ENCODE measurements at places on chromosomes 7 and 10.
A peak's percentile ranks its signal among the peaks of the same experiment; 100 is the strongest.

GRCh38 chr7:2488272-2488645 lies 12.1 kb upstream of the GRIFIN start:
- DNase-seq, result no peak

- no peak for DNase-seq
Measured at GRCh38 chr7:33639552-33640197, 265.7 kb upstream of the BMPER start.

- DNase-seq, result no peak
Measured at GRCh38 chr10:43094085-43094484, 17.2 kb downstream of the RET start.

DNA sequence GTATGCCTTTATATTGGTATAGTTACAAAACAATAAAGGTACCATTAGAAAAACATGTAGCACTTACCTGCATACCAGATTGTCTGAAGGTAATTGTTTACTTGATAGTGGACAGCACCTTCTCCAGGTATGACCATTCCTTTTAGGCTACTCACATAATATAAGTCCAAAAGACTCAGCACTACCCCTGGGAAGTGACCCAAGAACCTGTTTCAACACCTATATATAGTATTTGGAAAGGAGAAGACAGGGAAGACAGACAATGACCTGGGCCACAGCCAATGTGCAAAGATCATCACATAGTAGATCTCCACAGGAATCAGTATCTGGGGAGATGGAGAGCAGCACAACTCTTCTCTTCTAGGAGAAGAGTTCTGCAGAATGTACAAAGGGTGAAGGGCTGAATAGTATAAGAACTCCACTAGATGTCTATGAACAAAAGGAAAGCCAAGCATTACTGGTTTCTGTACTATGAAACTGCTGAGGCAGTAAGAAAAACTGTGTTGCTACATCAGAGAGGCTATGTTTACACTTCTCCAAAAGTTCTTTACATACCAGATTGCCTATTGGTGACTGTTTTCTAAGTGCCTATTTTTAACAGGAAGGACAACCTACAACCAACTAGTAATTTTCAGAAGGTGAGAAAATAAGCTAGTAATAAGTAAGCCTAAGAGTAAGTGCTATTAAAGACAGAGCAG lies 159.2 kb downstream of the BTAF1 start:
- no peak for DNase-seq

GRCh38 chr10:109875151-109875568 lies 48.2 kb downstream of the XPNPEP1 start:
- no peak for DNase-seq

DNA sequence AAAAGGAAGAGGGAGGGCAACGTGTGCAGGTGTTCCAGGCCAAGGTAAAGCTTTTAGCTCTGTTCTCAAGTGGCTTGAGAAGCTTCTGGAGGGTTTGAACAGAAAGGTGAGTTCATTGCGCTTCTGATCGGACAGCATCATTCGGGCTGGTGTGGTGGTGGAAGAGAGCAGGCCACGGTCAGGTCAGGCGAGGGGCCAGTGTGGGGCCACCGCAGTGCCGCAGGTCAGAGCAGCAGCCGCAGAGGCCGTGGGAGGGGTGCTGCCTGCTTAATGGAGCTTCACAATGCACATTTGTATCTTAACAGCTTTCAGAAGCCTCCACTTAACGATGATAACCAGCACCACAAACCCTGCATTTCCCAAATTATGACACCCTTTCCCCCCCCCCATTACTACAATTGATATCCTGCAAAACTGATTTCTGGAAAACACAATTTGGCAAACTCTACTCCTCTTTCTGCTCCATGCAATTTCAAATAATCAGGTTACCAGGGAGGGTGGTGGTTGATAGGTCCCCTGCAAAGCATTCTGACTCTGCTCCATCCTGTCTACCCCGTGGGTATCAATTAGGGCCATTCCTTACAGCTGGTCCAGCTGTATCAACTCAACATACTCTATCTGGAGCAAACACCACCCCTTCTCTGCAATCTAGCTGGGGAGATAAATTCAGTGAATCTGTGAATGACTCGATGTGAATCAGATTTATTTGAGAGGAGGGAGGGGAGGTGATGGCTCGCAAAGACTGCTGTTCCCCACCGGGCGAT lies 162.9 kb downstream of the ACTR3B start:
- DNase-seq, result no peak

DNA sequence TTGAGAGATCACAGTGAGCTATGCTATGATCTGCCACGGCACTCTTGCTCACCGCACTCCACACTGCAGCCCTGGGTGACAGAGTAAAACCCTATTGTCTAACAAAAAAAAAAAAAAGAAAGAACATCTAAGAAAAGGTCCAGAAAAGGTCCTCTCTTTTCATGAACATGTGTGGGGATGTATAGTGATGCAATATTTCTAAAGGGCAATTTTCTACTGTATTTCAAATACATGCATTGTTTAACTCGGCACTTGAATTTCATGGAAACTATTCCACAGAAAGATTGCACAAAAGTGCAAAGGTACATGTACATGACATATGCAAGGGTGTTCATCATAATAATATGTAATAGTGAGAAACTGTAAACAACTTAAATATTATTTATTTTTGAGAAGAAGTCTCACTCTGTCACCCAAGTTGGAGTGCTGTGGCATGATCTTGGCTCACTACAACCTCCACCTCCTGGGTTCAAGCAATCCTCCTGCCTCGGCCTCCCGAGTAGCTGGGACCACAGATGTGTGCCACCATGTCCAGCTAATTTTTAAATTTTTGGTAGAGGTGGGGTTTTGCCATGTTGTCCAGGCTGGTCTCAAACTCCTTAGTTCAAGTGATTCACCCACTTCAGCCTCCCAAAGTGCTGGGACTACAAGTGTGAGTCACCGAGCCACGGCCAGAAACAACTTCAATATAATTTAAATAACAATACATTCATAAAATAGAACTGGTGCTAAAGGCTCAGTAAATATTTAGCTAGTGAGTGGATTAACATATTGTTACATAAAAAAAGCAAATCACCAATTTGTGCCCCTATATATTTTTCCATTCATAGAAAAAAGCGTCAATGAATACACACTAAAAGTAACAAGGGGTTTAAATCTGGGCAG lies 1.3 kb upstream of the PPRC1 start:
- DNase-seq, result no peak

DNA sequence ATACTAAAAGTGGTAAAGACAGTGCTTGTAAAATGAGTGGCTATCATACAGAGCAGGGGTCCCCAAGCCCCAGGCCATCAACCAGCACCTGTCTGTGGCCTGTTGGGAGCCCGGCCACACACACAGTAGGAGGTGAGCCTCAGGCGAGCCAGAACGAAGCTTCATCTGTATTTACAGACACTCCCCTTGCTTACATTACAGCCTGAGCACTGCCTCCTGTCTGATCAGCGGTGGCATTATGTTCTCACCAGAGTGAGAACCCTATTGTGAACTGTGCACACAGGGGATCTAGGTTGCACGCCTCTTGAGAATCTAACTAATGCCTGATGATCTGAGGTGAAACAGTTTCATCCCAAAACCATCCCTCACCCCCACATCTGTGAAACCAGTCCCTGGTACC lies 58.7 kb downstream of the ITGA8 start:
- no peak for DNase-seq

DNA sequence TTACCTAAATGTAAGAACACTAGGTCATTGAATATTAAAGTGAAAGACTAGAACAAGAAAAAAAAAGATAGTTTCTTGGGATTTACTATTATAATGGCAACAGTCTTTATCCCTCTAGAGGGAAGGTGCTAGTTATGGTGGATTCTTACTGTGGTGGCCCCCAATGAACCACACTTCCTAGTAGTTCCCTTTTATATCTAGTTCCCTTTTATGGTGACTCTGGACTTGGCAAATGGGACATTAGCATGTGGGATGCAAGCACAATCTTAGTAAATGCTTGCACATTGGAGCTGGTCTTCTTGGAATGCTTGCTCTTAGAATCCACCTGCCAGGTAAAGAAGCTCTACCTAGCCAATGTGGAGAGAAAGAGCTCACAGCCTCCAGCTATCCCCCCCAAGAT lies 430.2 kb downstream of the LRMDA start:
- DNase-seq, result no peak

DNA sequence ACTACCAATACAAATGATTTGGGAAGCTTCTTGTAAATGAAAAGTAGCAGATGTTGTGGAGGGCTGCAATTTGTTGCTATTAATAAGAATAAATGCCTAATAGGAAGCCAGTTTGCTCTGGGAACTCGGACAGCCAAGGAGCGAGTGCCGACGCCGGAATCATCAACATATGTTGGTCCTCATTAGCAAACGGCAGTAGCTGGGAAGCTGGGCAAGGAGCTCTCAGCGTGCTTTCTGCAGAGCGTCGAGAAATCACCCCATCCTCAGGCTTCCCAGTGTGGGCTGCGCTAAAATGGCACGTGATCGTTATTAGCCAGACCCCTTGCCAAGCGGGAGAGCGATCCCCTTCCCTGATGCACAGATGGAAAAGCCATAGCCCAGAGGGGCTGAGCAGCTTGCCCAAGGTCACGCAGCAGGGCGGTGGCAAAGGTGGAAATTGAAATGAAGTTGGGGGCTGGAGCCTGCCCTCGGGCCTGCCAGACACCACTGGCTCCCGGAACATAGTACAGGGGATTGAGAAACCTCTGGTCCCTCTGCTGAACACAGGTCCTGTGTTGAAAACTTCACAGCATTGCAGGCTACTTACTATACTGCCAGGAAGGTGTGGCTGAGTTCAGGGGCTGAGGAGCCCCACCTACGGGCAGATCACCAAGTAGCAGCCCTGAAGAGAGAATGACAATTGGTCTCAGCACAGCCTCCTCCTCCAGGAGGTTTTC lies 326.9 kb downstream of the PLXNA4 start:
- DNase-seq, result peak; percentile 51

DNA sequence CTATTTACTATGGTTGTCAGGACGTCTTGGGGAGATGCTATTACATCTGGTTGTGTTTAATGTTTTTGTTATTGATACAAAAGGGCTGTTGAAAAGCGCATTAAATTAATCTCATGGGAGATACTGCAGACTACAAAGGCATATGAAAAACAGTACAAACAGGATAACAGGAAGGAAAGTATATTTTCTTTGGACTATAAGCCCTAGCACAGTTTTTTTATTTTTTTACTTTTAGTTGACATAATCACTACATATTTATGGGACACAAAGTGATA lies 341.3 kb downstream of the ARL4A start:
- DNase-seq, result no peak

DNA sequence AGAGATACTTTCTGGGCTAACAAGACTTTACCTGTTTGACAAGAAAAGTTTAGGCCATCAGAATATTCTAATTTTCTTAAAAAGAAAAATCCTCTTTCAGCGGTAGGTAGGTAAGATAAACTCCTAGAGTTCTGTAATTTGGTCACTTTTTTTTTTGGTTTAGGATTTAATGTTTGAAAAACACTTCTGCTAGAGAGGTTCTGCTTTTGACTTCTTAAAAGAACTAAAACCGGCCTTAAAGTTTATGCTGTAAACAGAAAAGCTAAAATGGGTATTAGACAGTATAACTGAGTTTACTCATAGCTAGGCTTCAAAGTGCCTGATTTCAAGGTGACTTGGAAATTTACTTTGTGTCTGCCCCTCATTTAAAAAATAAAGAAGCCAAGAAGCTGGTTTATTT lies 21.7 kb upstream of the KMT2E start:
- no peak for DNase-seq

- no peak for DNase-seq
Measured at GRCh38 chr10:28250782-28251181, 52.1 kb downstream of the MPP7 start.

DNA sequence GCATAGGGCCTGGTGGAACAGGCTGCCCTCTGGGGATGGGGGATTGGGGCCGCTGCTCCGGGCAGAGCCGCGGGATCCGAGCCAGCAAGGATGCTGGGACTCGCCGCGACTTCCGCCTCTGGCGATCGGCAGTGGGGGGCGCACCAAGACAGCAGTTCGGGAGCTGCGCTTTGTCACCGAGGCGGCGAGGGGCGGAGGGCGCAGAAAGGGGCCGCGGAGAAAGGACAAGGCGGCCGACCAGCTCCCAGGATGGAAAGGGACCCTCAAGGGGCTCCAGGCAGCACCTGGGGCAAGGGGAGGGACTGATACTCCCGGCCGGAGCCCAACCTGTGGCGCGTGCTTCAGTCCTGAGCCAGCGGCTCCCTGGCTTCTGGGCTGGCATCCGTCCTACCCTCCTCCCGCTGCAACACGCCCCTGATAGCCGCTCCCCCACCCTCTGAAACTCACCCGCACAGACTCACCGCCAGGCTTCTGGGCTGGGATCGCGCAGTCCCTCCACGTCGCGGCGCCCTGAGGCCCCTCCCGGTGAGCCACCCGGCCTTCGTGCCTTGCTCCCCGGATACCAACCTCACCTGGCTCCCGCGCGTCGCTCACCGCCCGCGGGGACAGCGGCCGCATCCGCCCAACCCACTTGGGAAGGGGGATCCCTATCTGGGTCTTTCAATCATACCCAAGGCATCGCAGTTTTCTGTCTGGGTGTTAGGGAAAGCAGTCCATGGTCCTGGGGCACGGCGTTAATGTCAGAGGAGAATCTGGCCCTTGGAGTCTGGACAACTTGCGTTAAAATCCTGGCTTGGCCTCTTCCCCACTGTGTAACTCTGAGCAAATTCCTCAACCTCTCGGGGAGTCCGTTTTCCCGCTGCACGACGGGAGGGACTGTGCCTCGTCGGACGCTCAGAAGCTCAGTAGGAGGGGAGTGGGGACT lies 7.0 kb upstream of the EVX1 start:
- DNase-seq, result peak; percentile 82

GRCh38 chr7:1028775-1029636 lies 15.3 kb upstream of the GPR146 start:
- peak; percentile 77 for DNase-seq
